Upper lobe of right lung (tissue), 1 donor: ENCODE measurements at places on chromosomes 2 and 18.

DNA sequence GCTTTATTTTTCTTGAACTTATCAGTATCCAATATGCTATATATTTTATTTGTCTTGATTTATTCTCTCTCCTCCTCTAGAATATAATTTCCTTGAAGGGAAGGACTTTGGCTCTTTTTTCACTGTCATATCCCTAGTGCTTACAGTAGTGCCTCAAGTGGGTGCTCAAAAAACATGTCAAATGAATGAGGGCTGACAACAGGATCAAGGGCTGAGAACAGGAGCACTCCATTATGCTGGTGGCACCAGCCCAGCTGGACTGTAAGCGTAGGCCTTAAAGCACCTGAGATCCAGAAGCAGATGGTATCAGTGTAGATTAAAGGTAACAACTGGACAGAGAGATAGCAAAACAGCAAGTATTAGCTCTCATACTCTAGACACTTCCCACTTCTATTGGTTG, 46.3 kb downstream of the PMS1 start:
- no peak overlapping the region for H3K27ac ChIP-seq
- no peaks in the 10 kb centered on the region for H3K4me1 ChIP-seq
- H3K36me3 ChIP-seq = no peaks in the 10 kb centered on the region
- DNase-seq = no peak
- no peaks in the 10 kb centered on the region for H3K27me3 ChIP-seq

GRCh38 chr2:101731221-101732054, 33.9 kb downstream of the MAP4K4 start:
- no peak for DNase-seq
- H3K27me3 ChIP-seq = no peaks in the 10 kb centered on the region
- H3K27ac ChIP-seq = no peak overlapping the region
- H3K36me3 ChIP-seq = no peaks in the 10 kb centered on the region
- H3K4me1 ChIP-seq = peaks cover 36% of the 10 kb centered on the region

DNA sequence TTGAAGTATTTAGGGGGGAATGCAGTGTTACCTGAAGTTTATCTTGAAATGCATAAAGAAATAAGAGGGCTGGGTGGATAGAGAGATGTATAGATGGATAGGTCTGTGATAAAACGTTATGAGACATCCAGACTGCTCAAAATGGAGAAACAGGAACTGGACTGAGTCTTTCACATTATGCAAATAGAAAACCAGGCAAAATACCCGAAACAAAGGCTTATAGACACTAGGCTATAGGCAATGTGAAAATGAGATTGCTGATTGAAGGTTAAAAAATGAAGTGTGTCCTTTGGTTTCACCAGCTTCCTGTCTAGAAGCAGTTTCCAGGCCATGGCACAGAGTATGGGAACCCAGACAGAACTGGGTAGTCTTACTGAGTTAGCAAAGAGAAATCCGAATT, 24.9 kb upstream of the SLC3A1 start:
- DNase-seq = no peak
- peaks cover 9% of the 10 kb centered on the region for H3K4me1 ChIP-seq
- no peaks in the 10 kb centered on the region for H3K27me3 ChIP-seq
- no peak overlapping the region for H3K4me3 ChIP-seq

DNA sequence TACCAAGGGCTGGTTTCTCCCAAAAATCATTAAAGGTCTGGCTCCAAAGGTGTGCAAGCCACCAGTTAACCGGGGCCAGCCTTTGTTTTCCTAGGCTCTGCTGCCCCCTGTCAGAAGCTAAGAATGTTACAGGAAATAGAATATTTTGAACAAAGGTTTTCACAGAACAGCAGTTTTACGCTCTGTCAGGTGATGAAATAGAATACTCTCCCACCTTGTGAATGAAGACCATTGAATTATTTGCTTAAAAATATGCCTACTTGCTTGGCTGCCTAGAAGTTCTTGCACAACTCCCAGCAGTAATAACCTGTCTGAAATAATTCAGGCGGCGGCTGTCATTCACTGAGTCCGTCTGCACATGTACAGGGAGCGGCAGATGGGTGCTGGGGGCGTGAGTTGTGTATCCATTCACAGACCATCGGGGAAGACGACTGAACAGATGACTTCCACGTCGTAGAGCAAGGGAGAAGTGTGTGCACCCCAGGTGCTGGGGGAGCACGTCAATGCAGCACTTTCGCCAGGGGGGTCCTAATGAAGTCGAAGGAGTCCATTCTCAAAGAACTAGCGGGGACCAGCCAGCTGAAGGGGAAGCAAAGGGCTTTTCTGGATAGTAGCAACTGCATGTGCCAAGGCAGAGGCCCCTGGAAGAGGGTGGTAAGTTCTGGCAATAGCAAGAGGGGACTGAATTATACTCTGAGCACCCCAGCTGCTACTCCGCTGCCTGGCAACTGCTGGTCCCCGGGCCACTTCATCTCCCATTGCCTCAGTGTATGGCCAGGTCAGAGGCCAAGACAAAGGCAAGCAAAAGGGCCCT, 56.1 kb downstream of the SF3B1 start:
- H3K4me1 ChIP-seq = no peaks in the 10 kb centered on the region
- no peaks in the 10 kb centered on the region for H3K27me3 ChIP-seq
- no peak overlapping the region for H3K4me3 ChIP-seq
- H3K36me3 ChIP-seq = no peaks in the 10 kb centered on the region

DNA sequence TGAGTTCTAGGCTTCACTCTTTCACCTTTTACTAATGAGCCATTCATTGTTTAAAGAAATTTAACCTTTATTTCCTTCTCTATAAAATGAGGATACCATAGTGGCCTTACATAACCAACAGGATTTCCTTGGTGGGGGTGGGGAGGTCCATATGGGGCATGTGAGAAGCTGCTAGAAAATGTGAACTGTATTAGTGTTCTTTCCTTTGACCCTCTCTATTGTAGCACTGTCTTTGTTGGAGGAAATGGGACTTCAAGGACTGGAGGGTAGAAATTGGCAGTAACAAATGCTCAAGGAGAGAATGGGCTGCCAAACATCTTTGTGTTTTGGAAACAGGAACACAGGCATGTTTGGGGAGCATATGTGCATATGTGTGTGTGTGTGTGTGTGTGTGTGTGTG, 468.7 kb upstream of the ZEB2 start:
- no peak overlapping the region for H3K4me3 ChIP-seq
- DNase-seq = no peak
- no peaks in the 10 kb centered on the region for H3K4me1 ChIP-seq
- H3K36me3 ChIP-seq = no peaks in the 10 kb centered on the region
- no peak overlapping the region for H3K27ac ChIP-seq

DNA sequence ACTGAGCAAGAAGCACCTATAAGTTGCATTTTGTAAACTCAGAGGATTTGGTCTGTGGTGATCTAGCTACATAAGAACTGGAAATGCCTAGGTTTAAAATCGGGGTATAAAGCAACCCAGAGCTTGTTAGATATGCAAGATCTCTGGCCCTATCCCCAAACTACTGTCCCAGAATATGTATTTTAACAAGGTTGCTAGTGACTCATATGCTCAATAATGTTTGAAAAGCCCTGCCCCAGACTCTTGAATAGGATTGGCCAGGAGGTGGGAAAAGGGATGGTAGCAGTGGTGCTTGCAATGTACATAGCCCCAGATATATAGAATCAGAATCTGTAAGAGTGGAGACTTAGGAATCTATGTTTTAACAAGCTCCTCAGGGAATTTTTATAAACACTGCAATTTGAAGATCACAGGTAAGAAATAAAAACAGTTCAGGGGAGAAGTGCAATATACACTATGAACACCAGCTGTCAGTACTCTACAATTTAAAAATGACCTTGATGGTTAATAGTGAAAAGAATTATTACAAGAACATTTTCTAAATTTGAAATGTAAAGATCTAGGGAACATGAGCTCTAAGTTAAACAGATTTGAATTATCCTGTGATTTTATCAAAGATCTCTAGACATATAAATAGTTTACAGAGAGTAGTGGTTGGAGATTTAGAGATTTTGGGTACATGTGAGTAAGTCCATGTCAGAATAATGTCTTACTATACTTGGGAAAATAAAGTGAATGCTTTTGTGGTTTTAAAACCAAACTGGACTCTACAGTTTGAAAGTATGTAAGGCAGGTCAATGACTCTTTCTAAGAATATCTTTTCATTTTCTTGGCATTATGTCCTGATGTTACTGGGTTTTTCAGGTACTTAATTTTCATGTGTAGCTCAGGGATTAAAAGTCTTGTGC, 7.7 kb upstream of the MMADHC start:
- H3K36me3 ChIP-seq = no peaks in the 10 kb centered on the region
- no peaks in the 10 kb centered on the region for H3K4me1 ChIP-seq
- H3K27ac ChIP-seq = no peak overlapping the region
- no peak for DNase-seq
- no peaks in the 10 kb centered on the region for H3K27me3 ChIP-seq
- H3K4me3 ChIP-seq = no peak overlapping the region

GRCh38 chr2:108491848-108492247, 42.4 kb upstream of the LIMS1 start:
- DNase-seq = no peak
- no peak overlapping the region for H3K4me3 ChIP-seq
- H3K27me3 ChIP-seq = no peaks in the 10 kb centered on the region
- no peak overlapping the region for H3K27ac ChIP-seq

DNA sequence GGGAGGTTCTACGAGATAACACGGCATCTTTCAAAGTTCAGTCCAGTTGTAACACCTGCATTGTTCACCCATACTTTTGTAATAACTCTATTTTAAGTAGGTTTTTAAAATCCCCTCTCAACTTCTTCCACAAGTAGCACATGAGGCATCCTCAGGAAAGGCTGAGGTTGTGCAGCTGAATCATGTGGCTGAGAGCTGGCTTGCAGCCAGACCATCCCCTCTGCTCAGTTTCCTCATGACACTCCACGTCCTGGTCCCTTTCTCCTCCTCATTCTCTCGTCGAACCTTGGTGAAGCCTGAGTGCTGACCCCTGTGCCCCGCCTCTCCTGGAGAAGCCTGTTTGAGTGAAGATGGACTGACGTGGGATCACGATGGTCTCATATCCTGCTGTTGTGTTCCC, 42.5 kb downstream of the POU3F3 start:
- H3K27me3 ChIP-seq = peaks cover 8% of the 10 kb centered on the region
- no peaks in the 10 kb centered on the region for H3K36me3 ChIP-seq
- no peak for DNase-seq

GRCh38 chr2:171598713-171599319, 76.5 kb downstream of the CYBRD1 start:
- DNase-seq = no peak
- H3K36me3 ChIP-seq = no peaks in the 10 kb centered on the region
- no peaks in the 10 kb centered on the region for H3K4me1 ChIP-seq
- H3K27ac ChIP-seq = no peak overlapping the region
- no peaks in the 10 kb centered on the region for H3K27me3 ChIP-seq
- no peak overlapping the region for H3K4me3 ChIP-seq

DNA sequence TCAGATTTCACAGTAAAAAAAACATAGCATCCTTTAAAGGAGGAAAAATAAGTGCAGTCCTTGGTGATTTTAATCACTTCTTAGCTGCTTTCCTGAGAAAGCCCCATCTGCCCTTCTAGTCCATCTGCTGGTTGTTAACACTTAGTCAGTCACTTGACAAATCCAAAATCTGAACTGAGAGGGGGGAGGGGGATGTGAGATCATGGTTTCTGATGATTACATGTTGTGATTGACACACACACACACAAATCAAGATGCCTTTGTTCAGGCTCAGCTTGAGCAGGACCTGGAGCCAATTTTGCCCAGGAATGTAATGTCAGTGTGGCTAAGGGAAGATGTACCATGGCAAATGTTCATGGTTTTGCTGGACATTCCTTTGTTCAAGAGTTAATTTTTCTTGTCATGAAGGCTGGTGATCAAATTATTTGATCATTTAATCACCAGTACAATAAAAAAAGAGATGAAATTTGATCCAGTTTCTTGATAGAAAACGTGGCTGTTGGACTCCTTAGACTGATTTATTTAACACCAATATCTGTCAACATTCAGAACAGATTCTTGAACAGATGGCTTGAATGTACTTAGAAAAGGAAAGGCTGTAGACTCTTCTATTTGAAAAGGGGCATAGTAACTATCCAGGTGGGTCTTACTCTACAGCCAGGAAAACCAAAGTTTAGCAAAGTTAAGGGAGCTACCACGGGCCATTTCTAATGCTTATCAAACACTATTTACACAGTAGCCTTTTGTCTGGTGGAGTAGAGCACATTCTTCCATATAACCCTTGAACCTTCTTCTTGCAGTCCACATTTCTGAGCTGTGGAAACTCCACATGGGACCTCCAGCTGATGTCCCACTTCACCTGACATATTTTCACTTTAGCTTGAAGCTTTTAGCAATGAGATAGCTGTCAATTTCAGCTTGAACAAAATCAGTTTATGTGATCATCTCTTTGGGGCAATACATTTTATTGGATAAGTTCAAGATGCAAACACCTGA, 408.7 kb downstream of the PIK3C3 start:
- H3K4me3 ChIP-seq = no peak overlapping the region
- no peaks in the 10 kb centered on the region for H3K27me3 ChIP-seq
- DNase-seq = no peak
- no peaks in the 10 kb centered on the region for H3K4me1 ChIP-seq

- no peaks in the 10 kb centered on the region for H3K36me3 ChIP-seq
- DNase-seq = no peak
- H3K4me3 ChIP-seq = no peak overlapping the region
- H3K27me3 ChIP-seq = no peaks in the 10 kb centered on the region
These were observed 1016.8 kb downstream of the CNTNAP5 start for GRCh38 chr2:125041846-125042245.

- no peaks in the 10 kb centered on the region for H3K36me3 ChIP-seq
- H3K27ac ChIP-seq = no peak overlapping the region
- DNase-seq = no peak
- no peaks in the 10 kb centered on the region for H3K4me1 ChIP-seq
These were observed 20.5 kb downstream of the CFAP65 start for GRCh38 chr2:219020604-219021365.

DNA sequence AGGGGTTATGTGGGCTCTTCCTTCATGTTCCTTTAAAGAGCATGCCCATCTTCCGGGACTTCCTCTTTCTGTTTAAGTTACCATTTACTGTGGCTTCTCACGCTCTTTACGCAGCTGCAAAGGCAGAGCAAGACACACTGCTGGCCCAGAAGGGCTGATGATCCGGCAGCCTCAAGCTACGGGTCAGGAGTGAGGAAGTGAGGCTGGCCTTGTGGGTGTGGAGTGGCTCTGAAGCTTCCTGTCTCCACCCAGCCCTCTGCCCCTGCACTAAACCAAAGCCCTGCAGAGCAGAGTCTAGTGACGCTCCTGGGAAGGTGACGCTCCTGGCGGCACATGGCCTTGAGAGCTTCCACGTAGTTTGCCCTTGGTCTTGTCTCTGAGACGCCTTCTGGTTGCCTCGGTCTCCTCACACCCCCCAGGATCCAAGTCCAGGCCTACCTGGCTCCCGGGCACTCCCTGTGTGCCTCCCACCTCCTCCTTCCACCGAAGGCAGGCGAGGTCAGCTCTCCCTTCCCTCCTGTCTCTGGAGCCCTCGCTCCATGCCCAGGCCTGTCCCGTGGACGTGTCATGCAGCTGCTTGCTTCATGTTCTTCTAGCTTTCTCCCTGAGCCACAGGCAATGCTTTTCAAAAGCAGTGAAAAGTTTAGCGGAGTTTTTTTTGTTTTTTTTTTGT, 50.3 kb downstream of the ARL4C start:
- peak; percentile 81 for DNase-seq
- H3K36me3 ChIP-seq = no peaks in the 10 kb centered on the region
- peaks cover 35% of the 10 kb centered on the region for H3K4me1 ChIP-seq
- no peaks in the 10 kb centered on the region for H3K27me3 ChIP-seq

- no peak for DNase-seq
- no peaks in the 10 kb centered on the region for H3K27me3 ChIP-seq
- H3K36me3 ChIP-seq = no peaks in the 10 kb centered on the region
- no peak overlapping the region for H3K27ac ChIP-seq
- no peaks in the 10 kb centered on the region for H3K4me1 ChIP-seq
These were observed 290.6 kb downstream of the PTGR3 start for GRCh38 chr18:74918276-74918790.
